ENCODE measurements at places on chromosomes 4 and X.
A peak's percentile ranks its signal among the peaks of the same experiment; 100 is the strongest.

GRCh38 chr4:185112104-185112503 lies 31.0 kb upstream of the SLC25A4 start:
- no peak for DNase-seq

GRCh38 chr4:38076153-38076669 lies 116.0 kb downstream of the PTTG2 start:
- DNase-seq, result no peak

GRCh38 chr4:78544678-78545077 lies 6.9 kb upstream of the ANXA3 start:
- no peak for DNase-seq

DNA sequence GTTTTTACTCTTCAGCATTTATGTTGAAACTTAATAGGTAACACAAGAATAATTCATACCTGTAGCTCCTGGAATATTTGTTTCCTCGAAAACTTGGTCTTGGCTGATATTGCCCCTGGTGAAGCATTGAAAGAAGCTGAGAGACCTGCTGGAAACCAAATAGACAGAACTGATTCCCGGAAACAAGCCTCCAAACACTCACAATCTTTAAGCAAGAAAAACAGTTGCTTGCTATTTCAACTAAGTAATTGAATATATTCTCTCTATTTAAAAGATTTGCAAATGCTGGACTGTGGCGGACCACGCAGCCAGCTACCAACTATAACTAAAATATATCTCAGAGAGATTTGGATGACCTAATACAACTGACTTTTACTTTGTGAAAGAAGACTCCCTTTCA lies 3.6 kb downstream of the PCDH18 start:
- no peak for DNase-seq

GRCh38 chr4:55125087-55125721 lies at the start of gene KDR:
Gene KDR (minus strand): TSS chr4:55125595. CDS start chr4:55125293, 302 bp downstream.
- DNase-seq, result no peak

GRCh38 chr4:126916626-126917140 lies 716.1 kb upstream of the INTU start:
- DNase-seq, result peak; percentile 55

DNA sequence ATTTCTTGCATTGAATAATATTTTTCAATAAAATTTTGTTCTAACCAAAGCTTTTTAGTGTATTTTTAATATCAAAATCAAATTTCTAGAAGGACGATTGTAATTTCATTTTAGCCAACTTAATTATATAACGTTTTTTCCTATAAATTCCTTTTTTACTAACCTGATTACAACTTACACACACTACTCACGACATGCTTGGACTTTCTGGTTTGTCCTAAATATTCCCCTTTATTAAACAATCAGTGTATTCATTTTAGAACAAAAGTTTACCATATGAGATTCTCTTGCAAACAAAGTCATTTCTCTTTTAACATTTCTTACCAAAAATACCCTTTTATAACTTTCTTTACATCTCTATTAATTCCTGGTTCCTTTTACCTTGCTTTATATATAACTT lies 173.7 kb downstream of the PWWP3B start:
- DNase-seq, result no peak

GRCh38 chrX:118225711-118226428 lies 109.3 kb upstream of the KLHL13 start:
- DNase-seq, result peak; percentile 25

GRCh38 chrX:147981038-147981752 lies at the start of gene FMR1NB:
Gene FMR1NB (plus strand): TSS chrX:147981337. CDS start chrX:147981403, 66 bp downstream.
- no peak for DNase-seq

DNA sequence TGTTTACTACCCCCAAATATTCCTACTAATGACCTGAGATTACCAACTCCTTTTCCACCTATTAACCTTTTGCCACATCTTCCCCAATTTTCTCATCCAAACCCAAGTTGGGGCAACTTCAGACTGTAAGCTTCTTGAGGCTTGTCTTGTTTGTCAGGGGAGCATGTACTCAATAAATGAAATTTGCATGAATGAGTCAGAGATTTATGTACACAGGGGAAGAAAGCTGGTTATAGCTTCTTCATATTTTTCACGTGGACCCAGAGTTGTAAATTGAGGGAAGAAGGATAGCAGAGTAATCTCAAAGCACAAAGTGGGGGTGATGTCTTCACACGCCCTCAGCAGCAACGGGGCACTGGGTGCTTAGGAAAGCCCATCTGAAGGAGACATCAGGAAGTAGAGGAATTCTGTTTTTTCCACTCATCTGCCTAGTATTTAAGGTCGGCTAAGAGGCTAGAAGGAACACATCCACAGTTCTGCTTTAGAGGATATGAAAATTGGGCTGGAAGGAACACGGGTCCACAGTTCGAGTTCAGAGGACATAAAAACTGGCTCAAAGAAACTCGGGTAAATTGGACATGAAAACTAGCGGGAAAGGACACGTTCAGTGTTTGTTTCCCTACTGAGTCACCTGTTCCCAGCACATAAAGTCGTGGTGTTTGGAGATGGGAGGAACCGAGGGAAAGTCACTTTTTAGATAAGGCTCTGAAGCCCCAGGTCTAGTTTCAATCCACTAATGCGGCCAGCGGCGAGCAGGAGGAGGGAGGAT lies 696 bp upstream of the CA5B start:
- DNase-seq, result no peak

DNA sequence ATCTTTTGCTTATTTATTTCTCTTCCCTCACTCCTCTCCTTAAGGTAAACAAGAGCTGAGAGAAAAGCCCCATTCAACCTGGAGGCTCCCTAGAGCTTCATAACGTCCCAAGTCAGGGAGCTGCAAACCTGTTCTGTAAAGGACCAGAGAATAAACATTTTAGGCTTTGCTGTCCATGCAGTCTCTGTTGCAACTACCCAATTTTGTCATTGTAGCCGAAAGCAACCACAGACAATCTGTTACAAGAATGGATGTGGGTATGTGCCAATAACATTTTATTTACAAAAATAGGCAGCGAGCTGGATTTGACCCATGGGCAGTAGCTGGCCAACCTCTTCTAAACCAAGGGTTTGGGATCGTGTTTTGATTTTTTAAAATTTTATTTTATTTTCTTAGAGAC lies 71.3 kb upstream of the TBL1X start:
- DNase-seq, result no peak
